Stimulated activated memory B cell treated with anti-CD40 and anti-IgM and Interleukin-4, amounts not matched to agents 10 μg/mL and 1 μg/mL and 100 μg/mL, for 72 hours (primary cell): ENCODE measurements at places on chromosomes 1 and 21.

DNA sequence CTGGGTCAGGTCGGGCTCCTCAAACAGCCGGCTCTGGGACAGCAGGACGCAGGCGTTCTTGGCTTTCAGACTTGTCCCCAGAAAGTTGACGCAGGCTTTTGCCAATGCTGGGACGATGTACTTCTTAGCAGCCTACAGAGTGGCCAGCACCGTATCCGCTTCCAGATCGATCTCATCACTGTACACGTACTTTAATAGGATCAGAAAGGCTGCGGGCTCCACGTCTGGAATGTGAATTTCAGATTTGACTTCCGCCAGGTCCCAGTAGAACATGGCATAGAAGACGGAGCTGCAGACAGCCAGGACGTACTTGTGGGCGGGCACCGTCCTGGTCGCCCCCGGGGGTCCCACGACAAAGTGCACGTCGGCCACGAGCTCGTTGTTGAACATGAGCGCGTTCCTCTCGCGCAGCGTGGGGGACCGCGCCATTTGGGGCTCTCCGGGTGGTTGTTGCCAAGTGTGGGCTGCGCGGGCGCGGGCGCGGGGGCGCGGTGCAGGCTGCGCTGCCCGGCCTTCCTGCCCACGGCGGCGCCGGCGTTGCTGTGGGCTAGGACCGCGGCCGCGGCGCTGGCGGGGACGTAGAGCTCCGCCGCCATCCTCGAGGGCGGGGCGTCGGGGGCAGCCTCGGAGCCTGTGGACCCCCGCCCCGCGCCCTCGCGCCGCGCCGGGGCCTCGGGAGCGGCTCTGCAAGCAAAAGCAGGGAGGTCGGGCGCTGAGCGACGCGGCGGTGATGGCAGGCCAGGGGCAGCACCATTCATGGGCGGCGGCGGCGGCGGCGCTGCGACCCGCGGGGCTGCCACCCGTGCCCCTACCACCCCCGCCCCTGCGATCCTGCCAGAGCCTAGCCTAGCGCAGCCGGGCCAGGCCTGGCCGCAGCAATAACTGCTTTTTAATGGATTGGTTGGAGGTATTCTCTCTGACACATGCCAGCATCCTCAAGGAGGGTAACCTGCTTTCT, 10.6 kb downstream of the CNR2 start:
- peak; percentile 35 for ATAC-seq

- no peak for ATAC-seq
Observed at GRCh38 chr1:168447871-168448270, 95.9 kb downstream of the XCL2 start.

DNA sequence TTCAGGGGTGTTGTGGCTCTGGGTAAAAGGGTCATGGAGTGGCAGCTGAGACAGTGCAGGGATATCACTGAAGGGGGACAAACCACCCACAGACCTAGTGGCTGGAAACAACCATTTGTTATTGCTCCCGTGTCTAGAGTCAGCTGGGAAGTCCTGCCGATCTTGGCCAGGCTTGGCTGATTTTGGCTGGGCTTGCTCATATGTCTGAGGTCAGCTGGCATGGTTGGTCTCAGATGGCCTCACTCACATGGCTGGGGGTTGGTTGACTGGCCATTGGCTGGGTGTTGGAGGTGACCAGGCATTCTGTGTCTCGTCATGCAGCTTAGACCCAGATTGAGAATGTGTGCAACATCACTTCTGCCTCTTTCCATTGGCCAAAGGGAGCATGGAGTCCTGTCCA, 203.8 kb upstream of the POU3F1 start:
- ATAC-seq, result no peak

DNA sequence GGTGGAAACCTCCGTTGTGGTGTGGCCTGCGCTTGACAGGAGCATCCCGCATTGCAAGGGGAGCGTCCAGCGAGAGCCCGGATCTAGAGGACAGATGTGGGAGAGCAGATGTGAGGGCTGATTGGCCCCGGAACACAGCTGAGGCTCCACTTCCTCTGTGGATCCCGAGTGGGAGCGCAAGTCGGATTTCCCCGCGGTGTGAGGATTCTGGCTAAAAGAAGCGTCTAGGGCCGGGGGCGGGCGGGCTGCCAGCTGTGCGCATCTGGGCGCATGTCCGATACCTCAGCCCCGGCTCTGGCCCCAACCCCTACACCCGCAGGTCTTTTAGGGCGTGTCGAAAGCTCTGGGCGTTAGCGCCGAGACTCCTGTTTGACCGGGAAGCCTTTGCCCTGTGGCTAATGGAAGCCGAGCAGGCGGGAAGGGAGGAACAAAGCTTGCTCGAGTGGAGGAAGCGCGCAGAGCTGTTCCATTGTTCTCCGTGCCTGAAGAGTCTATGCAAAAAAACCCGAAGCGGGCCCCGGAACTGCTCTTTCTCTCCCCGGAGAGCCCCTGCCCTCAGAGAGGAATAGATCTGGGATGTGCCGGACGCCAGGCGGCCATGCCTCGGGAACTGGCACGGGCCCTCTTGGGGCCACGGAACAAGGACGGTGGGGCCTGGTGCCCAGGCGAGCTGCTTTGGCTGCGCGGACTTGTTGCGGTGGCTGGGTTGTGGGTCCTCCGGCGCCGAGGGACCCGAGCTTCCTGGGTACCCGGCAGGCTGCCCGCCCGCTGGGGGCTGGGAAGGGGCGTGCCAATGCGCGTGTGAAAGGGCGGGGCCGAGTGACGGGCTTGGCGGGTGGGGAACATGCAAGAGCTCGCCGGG, 111.1 kb downstream of the NAV1 start:
- no peak for ATAC-seq

DNA sequence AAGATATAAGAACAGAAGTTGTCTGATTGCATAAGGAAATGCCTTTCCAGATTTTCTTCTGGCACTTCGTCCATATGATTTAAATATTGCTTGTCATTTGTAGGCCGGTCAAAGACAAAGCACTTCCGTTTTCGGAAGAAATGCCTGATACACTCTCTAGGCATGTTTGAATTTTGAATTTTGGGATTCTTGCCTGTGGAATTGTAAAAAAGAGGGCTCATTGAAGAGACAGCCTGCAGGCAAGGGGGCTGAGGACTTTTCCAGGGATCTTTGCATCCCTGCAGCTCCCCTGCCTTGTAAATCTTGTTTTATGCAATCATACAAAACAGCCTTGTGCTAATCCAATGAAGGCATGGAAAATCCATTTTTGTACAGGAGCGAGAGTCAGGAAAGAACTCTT, 7.4 kb downstream of the GBP4 start:
- no peak for ATAC-seq

DNA sequence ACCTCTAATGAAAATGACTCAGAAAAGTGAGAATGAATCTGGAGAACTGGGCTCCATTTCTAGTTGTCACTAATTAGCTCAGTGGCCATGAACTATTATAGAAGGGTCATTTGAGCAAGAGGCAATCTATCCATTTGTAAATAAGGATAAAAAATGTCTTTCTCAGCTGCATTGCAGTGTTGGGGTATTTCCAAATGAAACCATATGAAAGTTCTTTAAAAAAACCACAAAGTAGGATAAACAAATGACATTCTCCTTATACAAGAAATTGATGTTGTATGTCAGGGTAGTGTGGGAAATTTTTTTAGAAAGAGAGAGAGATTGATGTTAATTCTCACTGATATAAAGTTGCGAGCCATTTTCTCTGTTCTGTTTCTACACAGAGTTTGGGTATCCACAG, 26.0 kb downstream of the FMO3 start:
- no peak for ATAC-seq

DNA sequence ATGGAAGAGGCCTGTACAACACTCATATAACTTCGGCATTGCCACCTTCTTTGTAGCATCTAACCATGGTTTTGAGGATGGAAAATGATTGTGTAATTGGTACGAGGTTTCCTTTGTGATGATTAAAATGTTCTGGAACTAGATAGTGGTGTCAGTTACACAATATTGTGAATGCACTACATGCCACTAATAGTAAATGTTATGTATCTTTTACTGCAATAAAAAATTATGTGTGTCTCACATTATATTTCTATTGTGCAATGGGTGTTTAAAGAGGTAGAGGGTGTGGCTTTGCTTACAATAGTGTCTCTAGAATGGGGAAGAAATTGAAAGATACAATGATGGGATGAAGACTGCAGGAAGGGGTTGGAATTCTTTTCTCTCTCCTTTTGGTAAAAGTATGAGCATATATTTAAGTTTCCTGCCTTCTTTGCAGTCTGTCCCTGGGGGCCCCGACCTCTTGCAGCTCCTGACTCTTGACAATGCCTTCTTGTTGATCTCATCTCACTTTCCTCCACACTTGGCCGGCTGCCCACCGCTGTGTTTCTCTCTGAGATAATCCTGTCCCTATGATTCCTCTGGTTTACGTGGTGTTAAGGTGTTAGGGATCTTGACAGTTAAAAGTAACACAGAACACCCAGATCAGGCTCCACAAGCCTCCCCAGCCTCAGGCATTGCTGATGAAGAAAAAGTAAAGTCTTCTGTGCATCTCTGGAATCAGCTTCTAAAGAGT, 39.3 kb downstream of the MTARC1 start:
- ATAC-seq, result no peak

GRCh38 chr1:51968632-51969031, 21.9 kb downstream of the RAB3B start:
- no peak for ATAC-seq

DNA sequence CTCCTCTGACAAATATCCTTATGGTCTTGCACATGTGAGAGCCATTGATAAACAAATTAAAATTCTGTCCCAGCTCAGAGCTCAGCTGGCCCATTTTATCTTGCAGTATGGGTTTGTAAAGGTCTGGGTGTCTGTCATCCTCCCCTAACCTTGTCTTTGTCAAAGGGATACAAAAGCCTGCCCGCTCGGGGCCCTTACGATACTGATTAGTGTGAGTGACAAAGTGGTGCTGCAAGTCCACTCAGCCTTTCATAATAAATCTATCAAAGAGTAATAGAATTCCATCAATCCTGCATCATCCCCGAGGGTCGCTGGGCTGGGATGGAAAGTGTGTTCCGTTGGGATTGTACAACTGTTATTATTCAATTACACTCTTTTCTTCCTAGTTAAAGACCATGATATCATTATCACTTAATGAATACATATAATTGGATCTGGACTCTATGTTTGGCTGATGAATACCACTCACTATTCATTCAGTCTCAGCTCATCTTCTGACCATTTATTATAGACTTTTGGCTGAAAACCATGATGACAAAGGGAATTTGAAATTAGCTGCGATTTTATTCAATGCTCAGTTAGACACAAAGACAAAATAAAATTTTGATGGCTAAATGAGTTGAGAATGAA, 122.5 kb upstream of the FOXD3 start:
- ATAC-seq, result no peak

DNA sequence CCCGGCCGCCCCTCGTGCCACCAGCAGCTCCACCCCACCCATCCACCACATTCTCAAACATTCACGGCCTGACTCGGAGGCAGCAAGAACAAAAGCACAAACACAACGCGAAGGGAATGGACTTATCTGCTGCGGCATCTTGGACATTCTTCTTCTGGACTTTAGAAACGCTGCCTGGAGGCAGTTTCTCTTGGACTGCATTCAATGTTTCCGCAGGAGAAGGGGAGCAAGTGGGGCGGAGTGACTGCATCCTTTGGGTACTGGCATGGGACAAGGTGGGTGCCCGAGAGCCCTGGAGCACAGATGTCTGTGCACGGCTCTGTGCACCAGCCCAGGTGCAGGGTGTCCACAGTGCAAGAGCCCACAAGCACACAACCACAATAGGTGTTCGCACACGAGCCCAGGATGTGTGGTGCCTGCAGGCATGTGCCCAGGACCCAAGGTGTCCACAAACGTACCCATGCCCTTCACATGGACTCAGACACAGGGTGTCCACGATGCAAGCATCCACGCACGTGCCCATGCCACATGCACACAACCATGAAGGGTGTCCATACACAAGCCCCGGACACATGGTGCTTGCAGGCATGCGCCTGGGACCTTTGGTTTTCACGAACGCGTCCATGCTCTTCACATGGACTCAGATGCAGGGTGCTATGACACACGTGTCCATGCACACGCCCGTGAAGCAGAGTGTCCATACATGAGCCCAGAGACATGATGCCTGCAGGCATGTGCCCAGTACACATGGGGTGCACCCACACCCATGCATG, 53.6 kb downstream of the WNT9A start:
- ATAC-seq, result no peak

GRCh38 chr1:21301794-21302440, 11.7 kb upstream of the ECE1 start:
- ATAC-seq, result no peak

DNA sequence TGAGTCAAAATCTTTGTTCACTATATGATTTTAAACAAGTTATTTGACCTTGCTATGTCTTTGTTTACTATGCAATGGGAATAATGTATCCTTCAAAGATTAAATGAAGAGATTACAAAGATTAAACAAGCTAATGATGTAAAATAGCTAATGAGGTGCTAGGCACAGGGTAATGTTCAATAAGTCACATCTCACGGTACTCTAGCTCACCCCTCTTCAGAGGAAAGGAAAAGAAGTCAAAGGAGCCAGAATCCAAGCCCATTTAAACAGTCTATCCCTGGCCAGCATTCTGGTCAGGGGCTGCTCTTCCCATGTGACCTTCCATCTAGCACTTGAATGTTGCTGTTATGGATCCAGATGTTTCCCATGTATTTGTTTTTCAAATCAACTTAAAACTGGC, 412.4 kb upstream of the CAMK1G start:
- ATAC-seq, result no peak

- peak; percentile 73 for ATAC-seq
Observed at GRCh38 chr1:11650331-11650991, 3.8 kb downstream of the FBXO2 start.

- ATAC-seq, result no peak
Observed at GRCh38 chr1:59901770-59902388, 24.7 kb downstream of the CYP2J2 start.

GRCh38 chr1:212777151-212777550, 14.4 kb downstream of the NSL1 start:
- ATAC-seq, result no peak

DNA sequence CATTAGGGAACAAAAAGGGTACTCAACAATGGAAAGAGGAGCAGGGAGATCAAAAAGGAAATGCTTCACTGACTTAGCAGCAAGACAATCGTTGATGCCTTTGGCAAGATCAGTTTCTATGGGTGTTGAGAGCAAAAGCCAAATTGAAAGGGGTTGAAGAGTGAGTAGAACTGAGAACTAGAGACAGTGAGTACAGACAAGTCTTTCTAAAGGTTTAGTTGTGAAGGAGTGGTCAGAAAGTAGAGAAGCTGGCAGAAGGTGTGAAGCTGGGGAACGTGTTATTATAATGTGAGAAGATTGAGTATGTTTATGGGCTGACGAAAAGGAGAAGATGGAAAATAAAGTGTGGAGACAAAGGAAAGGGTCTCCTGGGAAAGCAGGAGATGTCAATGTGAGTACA, 221.2 kb upstream of the USP25 start:
- ATAC-seq, result no peak

DNA sequence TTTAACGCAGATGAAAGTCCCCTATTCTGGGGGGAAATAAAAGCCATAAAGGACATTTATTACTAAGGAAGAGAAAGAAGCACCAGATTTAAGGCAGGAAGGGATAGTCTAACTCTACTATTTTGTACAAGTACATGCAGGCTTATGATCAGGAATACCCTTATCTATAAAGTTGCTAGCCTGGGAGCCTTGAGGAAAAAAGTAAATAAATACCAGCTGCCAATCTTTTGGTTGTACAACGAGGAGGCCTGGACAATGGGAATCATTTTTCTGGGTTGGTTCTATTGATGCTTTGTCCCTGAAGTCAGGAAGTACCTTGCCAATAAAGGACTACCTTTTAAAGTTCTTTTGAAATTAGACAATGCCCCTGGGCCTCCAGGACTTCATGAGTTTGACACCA, 367.8 kb downstream of the LMO4 start:
- ATAC-seq, result no peak
